H9 (cell line): ENCODE measurements at places on chromosomes 2 and 18. TPM values are rescaled to one million over a fixed set of nuclear protein-coding genes. Genes with fewer than 3 reads are reported as not detected.

DNA sequence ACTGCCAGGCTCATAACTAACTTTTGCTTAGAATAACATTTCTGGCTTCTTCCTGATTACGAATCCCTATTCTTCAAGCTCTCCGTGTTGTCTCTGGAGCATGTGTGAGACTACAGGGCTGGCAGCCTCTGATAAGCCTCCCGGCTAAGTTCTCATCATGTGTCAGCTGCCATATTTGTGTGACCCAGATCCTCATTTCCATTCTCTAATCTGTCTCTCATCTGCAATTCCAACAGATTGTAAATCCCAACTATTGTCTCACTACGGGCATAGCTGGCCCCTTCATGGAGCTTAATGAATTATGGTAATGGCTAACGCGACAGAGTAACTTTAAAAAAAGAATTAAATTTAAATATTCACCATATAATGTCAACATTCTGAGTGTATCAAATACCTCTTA, 165.4 kb downstream of the CMPK2 start:
- DNase-seq: no peak

The CRYBA2 gene
- total RNA-seq: not detected in 2 replicates

- no peak for DNase-seq
Observed at GRCh38 chr18:22933966-22934423, 867 bp downstream of the RBBP8 start.

- DNase-seq: no peak
Observed at GRCh38 chr2:48332286-48332685, 197.7 kb upstream of the STON1 start.

The ATP8B1 gene
- total RNA-seq: 0.53 and 1.1 TPM in 2 replicates

DNA sequence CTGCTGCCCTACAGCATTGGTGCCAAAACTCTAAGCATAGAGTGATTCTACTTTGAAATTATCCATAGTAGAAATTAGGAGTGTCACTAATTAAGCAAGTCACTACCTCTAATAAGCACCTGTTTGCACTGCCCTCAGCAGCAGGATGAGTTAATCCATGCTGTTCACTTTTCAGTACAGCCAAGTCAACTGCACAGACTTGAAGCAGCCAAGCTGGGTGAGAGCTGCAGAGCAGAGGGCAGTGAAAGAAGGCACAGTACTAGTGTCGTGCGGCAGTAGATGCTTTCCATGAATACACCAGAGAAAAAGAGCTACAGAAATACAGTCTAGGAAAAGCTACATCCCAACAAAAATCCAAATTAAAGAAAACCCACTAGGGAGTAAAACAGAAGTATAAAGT, 98.6 kb downstream of the RAPH1 start:
- DNase-seq: no peak

The PTPN2 gene
- 46.1 and 48.7 TPM in 2 replicates for total RNA-seq

DNA sequence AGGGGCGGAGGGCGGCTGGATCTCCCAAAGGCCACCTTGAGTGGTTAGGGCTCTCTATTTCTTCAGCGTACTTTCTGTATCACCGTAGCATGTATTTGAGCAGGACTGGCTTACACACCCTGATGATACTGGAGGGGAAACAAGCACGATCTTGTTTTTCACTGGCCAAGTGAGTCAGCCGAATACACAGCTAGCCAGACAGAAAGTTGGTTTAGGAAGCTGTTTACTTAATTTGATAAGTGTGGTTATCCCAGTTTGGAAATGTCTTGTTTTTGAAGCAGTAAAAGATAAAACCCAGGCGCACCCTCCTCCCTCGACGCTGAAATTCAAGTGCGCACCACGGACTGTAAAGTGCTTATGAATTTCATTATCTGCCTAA, 582 bp downstream of the RIOK3 start:
- no peak for DNase-seq

The TUBA3E gene
- total RNA-seq: 0.13 and 0.26 TPM in 2 replicates

DNA sequence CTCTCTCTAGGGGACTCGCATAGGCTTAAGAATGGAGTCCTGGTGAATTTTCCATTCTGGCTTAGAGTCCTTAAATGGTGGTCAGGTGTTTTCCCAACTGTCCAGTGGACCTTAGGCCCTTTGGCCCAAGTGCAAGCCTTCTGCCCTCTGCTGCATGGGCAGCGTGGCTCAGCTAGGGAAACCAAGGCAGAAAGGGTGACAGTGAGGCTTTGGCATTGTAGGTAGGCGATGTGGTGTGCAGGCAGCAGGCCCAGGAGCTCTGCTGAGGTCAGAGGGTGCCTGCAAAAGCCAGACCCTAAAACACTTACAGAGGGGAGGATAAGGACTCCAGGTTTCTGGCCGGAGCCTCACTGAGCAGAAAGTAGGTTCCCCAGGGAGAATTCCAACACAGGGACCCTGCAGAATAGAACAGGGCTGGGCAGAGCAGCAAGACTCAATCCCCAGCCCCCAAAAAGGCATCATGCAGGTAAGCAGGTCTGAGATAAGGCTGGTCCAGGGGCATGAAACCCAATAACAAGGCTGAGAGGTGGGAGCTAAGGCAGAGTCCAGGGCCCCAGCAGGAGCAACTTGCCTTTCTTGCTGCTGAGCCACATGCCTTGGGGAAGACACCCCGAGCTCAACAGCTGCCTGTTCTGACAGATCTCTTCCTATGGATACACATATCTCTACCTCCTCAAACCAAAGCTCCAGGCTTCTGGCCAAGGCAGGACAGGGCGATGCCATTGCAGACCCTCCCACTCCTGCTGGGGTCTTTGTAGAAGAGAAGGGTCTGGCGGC, 199.7 kb downstream of the TNS1 start:
- no peak for DNase-seq

GRCh38 chr18:32450874-32451273, 19.8 kb downstream of the GAREM1 start:
- no peak for DNase-seq

GRCh38 chr2:176291335-176291734, 22.1 kb downstream of the MTX2 start:
- DNase-seq: no peak

The TSHZ1 gene
- total RNA-seq: 0.15 and 0.24 TPM in 2 replicates

DNA sequence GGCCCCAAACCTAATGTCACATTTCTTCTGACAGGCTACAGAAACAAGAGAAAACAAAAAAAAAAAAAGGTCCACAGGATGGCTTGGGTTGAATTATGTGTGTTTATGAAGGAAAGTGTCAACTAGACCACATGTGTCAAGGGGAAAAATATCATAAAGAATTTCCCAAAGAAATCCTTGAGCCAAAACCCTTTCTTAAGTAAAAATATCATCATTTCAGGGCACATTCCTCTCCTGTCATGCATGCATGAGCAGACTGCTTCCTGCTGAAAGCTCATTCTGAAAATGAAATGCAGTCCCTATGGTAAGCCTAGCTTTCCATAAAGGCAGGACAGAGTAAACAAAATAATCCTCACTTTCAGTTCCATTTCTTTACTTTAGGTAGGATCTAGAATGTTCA, 85.7 kb upstream of the RBBP8 start:
- DNase-seq: no peak

DNA sequence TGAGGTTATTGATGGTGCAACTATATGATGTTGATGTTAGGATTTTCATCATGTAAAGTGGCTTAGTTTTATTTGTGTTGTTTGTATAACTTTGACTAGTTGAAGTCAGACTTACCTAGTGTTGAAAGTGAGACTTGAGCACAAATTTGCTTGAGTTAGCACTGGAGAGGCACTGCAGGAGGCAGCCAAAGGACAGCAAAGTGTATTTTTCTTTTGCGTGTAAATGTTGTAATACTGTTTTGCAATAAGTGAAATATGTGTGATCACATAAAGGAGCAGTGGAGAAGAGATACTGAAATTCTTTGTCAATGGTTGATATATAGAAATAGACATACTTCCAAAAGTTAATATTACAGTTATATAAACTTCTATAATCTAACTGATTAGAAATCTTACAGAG, 332.0 kb upstream of the RAB12 start:
- DNase-seq: no peak

- DNase-seq: no peak
Observed at GRCh38 chr2:40361478-40361877, 90.4 kb downstream of the SLC8A1 start.

GRCh38 chr2:111897924-111898702, at the start of gene MERTK:
TSS of gene MERTK (plus strand) at chr2:111898607. CDS start at chr2:111898736, 129 bp downstream.
- peak; percentile 94 for DNase-seq

DNA sequence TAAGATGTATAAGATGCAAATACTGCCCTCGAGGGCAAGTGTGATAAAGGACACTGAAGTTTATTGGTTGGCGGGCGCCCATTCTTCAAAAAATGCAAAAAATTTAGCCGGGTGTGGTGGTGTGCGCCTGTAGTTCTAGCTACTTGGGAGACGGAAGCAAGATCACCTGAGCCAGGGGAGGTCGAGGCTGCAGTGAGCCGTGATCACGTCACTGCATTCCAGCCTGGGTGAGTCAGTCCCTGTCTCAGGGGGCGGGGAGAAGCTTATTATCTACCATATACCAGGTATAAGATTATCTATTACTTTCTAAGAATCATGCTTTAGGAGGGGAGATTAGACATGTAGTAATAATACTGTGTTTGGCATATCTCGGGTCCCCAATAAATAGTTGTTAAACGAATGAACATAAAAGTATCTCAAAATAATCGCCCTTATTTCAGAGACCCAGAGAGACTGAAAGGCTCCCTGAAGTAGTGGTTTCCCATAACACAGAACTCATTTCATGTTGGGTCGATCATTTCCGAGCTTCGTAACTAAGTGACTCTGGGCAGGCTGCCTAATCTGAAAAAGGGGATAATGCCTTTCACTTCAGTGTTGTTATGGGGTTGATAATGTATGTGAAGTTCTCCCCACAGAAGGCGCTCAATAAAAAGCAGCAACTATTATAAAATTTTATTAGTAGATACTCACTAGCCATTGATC, 1.2 kb upstream of the SELENOI start:
- DNase-seq: peak; percentile 73

- DNase-seq: no peak
Observed at GRCh38 chr2:239379641-239380170, 21.1 kb downstream of the HDAC4 start.

GRCh38 chr2:18149660-18150246, 271.3 kb downstream of the KCNS3 start:
- no peak for DNase-seq

The DOK6 gene
- total RNA-seq: 0.20 and 0.33 TPM in 2 replicates

The LYG1 gene
- total RNA-seq: 0.31 and 0.37 TPM in 2 replicates

DNA sequence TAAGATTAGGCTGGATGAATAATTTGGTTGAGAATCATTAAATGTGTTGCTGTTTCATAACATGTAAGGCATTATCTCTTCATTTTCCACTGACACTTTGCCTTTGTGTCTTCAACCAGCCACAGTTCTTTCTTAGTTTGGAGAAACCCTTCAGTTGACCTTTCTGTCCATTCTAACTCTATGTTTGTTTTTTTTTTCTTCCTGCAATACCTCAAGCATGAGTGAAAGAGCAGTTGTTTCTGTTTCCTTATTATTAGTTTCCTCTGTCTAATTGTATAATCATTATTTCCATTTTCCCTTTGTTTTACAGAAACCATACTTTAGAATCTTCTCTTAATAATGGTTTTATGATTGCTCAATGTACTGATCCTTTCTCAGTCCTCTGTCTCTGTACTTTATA, 25.6 kb downstream of the HADHB start:
- DNase-seq: no peak

DNA sequence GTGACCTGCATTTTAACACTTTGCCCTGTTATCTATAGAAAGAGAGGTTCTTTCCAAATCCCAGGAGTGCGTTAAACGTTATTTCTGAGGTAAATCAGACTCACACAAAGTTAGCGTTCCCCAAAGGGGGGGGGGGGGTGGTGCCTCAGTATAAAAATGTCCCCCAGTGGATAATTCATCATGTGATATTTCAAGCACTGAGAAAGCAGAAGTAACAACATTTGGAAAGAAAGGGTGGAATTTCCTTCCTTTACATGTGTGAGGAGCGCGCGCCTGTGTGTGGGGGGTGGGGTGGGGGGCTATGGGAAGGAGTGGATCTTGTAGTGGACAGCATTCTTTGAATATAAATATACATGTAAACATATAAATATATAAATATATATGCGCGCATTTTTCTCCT, 630.9 kb downstream of the NYAP2 start:
- no peak for DNase-seq

DNA sequence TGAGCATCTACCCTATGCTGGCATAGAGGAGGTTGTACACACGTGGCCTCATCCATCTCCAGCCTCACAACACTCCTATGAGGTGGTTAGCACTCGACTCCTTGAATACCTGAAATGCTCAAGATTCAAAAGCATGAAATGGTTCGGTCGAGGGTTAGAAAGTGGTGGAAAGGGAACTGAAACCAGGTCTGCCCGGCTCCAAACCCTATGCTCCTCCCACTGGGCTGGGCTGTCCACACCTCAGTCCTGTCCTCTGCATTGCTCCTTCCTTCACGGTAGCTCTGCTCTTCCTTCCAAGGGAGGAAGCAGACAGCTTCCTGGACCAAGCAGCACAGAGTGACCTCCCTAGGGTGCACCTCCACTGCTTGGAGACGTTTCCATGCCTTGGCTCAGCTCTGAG, 565.2 kb upstream of the ID2 start:
- no peak for DNase-seq

The SERPINB11 gene
- not detected in 2 replicates for total RNA-seq

GRCh38 chr2:46704041-46704440, 211.6 kb downstream of the MCFD2 start:
- DNase-seq: no peak

DNA sequence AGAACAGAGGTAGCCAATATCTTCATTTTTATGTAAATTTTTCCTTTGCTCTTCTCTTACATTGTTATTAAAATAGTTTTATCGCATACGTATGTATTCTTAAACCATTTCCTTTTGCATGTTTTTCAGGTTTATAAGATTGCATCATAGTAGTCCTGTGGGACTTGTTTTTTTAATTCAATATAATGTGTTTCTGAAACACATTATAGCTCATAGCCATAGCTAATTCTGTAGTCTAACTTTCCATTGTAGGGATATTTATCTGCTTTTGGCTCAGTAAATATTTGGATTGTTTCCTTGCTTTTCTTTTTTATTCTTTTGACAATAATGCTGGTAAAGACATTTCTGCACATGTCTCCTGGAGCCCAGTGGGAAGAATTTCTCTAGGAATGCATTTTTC, 484.3 kb downstream of the PTPRM start:
- DNase-seq: no peak

GRCh38 chr18:45793264-45793965, 32.1 kb upstream of the SIGLEC15 start:
- DNase-seq: no peak

The STON1 gene
- total RNA-seq: 4.9 and 5.5 TPM in 2 replicates

DNA sequence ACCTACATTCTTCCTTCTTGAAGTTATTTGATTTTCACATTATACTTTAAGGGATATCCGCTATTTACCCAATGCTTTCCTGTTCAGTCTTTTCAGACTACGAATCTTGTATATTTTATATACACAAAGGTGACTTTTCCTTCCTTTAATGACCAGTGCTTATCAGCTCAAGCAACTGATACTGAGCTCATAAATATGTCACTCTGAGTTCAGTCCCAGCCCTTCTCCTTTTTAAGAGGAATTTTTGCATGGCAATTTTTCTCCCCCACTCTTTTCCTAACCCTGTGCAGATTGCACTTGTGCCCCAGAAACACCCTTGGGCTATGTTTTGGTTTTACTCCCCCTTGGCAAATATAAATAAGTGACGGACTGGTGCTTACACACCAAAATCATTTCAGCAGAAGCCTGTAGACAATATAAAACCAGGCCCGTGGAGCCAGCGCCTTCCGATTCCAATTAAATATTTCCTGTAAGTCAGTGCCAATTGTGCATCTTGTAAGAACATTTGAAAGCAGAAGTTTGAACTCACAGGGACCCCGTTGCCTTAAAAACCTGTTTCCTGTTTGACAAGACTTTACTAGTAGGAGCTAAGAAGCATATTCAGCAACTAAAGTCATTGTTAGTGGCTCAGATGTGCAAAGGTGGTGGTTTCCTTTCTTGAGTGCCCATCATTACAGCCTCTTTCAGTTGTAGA, 66.3 kb upstream of the GATA6 start:
- no peak for DNase-seq

GRCh38 chr2:74291886-74292621, 51.2 kb downstream of the SLC4A5 start:
- no peak for DNase-seq
